ENCODE measurements at places on chromosomes 6 and 20.

DNA sequence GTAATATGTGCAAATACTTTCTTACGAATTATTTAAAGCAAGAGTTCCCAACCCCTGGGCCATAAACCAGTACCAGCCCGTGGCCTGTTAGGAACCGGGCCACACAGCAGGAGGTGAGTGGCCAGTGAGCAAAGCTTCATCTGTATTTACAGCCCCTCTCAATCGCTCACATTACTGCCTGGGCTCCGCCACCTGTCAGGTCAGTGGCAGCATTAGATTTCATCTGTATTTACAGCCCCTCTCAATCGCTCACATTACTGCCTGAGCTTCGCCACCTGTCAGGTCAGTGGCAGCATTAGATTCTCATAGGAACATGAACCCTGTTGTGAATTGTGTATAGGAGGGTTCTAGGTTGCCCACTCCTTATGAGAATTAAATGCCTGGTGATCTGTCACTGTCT, 142.0 kb downstream of the RNASET2 start:
- DNase-seq, result no peak

DNA sequence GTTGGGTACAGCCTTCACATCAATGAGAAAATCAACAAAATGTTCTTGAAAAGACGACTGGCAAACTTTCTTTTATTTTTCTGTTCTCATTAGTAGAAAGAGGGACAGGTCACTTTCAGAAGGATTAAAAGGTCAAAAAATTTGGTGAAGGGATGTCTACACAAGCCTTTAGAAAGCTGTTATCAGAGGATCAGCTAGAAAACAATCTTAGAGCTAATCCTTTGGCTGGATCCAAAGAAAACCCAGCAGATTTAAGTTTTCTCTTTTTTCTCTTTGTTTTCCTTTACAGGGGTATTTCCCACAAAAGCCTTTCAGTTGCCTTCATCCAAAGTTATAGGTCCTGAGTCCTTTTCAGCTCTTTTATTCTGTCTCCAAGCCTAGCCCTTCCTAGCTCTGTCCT, 57.3 kb upstream of the EDN1 start:
- no peak for DNase-seq

DNA sequence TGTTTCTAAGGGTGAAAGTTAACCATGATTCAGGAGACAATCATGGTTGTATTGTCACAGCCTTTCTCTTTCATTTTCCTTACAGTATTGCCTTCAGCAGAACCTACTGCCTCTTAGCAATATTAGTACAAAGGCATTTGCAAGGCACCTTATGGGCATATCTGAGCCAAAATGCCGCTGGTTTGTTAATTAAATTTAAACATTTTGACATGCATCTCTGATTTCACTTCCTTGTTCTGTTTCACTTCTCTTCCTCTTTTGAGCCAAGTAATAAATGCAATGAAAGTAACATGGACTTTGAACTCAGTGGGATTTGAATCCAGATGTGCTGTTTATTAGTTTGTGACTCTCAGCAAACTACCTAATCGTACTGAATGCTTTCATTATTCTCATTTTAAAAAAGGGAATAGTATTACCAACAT, 467.4 kb upstream of the CITED2 start:
- peak; percentile 31 for DNase-seq

DNA sequence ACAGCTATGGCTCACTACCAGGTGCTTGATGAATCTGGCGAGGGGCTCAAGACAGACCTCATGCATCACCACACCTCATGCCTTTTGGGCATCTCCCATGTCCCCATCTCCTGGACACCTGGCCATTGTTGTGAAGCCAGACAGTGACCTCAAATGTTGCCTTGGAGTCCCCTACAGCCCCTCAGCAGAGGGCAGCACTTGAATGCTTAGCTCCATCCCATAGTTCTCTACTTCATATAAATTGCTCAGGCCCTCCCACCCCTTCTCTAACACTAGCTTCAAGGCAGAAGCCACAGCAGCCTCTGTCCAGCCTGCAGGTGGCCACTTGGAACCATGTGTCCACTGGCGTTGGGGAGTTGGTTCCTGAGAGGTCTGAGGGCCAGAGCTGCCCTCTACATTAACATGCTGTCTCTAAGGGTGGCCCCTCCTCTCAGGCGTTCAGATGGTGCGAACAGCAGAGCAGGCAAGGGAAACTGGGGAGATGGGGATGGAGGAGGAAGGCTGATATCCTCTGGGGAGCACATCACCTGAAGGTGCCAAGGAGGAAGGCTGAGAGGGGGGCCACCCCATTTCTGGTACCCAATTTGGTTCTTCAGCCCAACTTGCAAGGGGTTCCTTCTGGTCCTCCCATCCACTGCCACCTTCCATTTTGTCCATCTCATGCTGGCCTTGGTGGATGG, 31.3 kb downstream of the MOCS1 start:
- DNase-seq, result no peak

DNA sequence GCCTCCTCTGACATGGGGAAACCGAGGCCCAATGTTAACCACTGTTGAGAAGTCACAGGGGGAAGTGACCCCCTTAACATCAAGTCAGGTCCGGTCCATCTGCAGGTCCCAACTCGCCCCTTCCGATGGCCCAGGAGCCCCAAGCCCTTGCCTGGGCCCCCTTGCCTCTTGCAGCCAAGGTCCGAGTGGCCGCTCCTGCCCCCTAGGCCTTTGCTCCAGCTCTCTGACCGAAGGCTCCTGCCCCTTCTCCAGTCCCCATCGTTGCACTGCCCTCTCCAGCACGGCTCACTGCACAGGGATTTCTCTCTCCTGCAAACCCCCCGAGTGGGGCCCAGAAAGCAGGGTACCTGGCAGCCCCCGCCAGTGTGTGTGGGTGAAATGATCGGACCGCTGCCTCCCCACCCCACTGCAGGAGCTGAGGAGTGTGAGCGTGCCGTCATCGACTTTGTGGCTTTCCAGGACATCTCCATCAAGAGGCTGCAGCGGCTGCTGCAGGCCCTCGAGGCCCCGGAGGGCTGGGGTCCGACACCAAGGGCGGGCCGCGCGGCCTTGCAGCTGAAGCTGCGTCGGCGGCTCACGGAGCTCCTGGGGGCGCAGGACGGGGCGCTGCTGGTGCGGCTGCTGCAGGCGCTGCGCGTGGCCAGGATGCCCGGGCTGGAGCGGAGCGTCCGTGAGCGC, 1.6 kb downstream of the TNFRSF6B start:
- DNase-seq, result no peak

DNA sequence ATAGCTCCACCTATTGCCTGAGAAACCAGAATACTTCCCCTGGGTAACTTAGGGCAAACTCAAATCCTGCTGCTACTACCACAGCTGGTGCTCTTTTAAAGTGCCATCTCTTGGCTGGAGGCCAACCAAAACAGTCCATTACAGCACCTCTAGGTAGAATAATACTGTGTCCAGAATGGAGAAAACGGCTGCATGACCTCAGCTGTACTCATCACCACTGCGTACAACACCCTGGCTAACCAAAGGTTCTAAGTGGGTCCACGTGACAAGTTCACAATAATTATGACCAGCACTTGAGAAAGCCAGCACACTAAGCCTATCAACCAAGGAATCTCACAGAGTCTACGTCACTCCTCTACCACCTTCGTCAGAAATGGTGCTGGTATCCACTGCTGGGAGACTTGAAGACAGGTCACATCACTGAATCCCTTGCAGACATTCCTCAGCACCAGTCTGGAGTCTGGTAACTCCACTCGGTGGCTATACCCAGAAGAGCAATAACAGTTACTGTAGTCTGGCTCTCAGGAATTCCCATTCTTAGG, 40.9 kb upstream of the PKIB start:
- no peak for DNase-seq

DNA sequence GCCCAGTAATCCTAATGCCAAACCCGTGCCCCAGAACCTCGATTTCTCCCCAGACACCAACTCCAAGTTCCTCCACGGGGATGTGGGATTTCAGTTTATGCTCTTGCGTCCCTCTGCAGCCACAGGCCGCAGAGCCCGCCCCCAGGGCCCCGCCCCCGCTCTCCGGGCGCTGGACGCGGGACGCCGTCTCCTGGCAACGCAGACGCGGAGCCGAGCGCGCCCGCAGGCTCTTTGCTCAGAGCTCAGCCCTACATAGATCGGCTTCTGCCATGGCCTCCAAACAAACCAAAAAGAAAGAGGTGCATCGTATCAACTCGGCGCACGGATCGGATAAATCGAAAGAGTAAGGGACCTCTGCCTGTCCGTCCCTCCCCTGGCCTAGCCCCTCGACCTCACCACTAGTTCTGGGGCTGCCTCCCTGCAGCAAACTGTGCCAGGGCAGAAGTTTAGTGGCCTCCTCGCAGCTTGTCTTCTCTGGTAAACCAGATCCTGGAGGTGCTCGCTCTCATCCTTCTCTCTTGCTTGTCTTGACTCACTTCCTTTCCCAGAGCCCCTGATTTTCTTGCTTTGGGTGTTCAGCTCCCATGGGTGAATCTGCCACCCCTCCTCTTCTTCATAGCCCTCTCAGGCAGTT, at the start of gene ADGB:
Gene ADGB (plus strand): TSS at position 201 of the 634 bp plus-strand sequence. CDS start 69 bp downstream, at position 270.
- DNase-seq, result peak; percentile 81

DNA sequence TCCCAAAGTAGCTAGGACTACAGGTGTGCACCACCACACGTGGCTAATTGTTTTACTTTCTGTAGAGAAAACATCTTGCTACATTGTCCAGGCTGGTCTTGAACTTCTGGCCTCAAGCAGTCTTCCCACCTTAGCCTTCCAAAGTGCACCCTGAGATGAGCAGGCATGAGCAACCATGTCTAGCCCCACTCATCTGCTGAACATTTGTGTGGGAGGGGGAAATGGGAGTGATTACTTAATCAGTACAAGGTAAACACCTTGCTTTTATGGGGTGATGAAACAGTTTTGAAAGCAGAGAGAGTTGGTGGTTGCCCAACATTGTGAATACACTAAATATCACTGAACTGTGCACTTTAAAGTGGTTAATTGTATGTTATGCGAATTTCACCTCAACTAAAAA, 5.3 kb downstream of the APMAP start:
- DNase-seq, result no peak

DNA sequence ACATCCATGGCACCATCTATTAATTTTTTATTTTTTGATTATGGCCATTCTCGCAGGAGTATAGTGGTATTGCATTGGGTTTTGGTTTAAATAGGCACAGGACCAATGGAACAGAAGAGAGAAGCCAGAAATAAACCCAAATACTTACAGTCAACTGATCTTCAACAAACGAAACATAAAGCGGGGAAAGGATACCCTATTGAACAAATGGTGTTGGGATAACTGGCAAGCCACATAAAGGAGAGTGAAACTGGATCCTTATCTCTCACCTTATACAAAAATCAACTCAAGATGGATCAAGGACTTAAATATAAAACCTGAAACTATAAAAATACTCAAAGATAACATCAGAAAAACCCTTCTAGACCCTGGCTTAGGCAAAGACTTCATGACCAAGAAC, 25.3 kb upstream of the RUNX2 start:
- no peak for DNase-seq

DNA sequence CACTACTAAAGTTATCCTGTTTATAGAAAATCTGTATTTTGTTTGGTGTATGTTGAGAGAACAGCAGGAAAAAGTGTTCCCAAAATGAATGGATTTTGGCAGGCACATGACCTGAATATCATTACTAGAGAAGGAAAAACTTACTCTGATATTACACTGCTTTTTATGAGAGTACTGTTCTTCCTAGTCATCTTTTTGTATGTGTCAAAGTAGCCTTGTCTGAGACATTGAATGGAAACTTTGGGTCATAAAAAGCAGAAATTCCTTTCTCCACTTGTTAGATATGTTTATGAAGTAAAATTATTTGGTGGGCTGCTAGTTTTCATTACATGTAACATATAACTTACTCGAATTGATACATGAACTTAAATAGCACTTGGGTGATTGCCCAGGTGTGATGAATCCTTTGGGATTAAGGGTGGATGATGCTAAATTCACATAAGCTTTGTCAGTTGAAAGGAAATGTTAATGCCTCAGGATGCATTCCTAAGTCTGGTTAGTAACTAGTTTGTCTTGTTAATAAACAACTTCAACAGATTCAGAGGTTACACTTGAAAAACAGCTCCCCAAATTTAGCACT, 206.7 kb downstream of the CENPW start:
- DNase-seq, result no peak

- DNase-seq, result no peak
Measured at GRCh38 chr6:63584566-63584965, 12.3 kb downstream of the LOC128125822 start.

GRCh38 chr6:80535914-80536565, 429.6 kb downstream of the BCKDHB start:
- no peak for DNase-seq

GRCh38 chr6:75815756-75816155, 66.7 kb downstream of the MYO6 start:
- DNase-seq, result no peak

DNA sequence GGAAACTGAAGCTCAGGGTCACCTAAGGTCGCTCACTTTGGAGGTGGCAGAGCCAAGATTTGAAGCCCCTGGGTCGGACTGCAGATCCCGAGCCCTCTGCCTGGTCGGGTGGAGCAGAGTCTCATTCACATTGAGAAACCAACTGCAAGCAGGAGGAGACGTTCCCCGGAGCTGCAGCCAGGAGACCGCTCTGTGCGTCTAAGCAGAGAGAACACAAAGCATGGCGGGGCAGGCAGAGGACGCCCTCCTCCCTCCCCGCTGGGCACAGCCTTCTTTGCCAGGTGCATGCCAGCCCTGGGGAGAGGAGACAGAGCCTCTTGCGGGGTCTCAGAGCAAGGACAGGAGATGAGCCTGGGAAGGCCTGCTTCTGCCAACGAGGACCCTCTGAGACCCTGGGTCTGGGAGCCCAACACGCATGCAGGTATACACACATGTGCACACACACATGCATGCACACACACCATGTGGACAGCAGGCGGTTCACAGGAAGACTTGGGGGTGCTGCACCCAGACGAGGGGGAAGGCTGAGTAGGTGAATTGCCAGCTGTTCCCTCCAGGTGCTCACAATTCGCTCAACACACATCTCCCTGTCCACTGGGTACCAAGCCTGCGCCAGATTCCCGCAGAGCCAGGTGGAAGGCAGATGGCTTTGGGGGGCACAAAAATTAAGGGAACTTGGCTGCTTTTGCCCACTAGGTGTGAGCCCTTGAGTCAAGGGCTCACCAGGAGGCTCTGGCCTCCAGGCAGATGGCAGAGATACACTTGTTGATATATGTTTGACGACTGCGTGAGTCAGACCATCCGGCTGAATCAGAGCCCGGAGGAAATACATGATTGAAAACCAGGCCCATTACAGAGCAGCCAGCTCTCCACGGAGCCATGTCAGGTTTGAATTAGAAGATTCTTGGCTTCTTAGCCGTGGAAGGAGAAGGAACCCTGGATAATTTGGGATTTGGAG, 5.5 kb upstream of the NTSR1 start:
- DNase-seq, result peak; percentile 70

DNA sequence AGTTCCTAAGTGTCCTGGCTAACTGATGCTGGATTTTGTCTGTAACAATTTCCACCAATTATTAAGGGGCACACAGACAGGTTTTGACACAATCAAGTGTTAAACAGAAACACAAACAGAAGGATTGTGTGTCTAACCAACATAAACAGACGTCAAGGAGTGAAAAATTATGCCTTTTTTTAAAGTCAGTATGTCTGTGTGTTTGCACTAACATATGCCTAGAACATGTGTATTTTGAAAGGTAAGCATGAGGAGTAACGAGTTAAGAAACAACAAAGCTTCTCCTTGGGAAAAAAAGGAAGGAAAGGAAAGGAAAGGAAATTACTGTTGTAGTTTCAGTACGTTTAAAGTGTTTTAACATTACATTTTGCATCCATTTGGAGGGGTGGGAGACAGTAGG, 466.3 kb upstream of the ID4 start:
- DNase-seq, result no peak

- peak; percentile 24 for DNase-seq
Measured at GRCh38 chr6:36171573-36171972, 25.0 kb upstream of the BRPF3 start.

Measured in hematopoietic multipotent progenitor cell treated with erythropoietin and hydrocortisone succinate and interleukin-3 and kit ligand, for 4 days (in vitro differentiated cells).